ENCODE measurements at places on chromosomes 11 and 22.

DNA sequence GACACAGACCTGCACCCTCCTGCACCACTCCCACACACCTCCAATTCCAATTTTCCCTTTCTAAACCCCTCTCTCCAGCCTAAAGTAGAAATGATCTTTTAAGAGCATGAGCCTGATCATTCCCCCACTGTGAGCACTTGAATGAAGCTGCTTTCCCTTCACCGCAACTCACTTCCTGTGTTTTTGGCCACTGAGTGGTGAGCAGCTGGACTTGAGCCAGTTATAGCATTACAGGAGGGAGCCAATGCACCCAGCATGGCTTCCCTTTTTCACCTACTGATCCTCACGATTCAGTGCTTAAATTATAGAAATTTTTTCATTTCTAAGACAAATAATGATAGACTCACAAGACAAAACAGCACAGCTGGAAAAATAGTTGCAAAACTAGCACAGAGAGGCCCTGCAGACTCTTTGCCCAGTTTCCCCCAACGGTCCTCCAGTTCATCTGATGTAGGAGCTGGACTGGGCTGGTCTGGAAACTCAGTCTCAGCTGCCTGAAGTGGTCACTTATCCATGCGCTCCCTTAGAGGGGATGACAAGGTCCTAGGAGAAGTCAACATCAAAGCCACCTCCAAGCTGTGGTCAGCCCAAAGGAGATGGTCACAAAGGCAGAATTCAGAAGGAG lies 9.7 kb upstream of the APOL4 start:
- ATAC-seq, result no peak

- ATAC-seq, result no peak
Observed at GRCh38 chr11:100928426-100928825, 201.2 kb downstream of the PGR start.

GRCh38 chr22:46336119-46337078 lies 885 bp downstream of the TRMU start:
- no peak for ATAC-seq

DNA sequence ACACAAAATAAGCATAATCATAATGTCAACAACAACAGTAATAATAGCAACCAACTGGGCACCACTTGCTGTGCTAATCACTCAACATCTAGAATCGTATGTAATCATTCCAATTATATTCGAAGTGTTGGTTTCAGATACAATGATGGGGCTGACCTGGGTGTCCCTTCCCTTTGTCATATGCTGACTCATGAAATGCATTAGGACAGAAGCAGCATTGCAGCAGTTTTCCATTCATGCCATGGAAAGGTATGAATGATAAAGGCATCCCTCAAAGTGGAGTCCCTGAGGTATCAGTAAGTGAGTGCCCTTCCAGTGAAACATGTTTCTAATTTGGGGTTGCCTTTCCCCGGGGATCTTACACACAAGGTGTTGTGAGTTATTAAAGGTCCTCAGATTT lies 46.3 kb upstream of the ANO3 start:
- no peak for ATAC-seq

DNA sequence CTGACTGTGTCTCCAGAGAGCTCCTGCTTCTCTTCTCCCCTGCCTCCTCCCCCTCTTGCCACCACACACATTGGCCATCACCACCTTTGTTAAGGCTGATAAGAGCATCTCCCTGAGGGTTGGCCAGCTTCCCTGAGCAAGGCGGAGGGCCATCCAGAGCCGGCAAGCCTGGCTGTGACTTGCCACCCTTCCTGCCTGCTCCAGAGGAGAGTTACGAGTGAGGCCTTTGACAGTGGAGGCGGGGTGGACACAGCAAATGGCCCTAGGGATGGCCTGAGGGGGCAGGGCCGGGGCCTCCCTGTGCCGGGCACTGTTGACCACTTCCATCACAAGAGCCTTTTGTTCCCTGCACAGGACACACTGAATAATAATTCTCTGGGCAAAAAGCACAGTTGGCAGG lies 5.4 kb downstream of the FREY1 start:
- no peak for ATAC-seq

Data from gastroesophageal sphincter (tissue), 4 donors.